ENCODE measurements at places on chromosomes 4 and X. TPM values are rescaled to one million over a fixed set of nuclear protein-coding genes. Genes with fewer than 3 reads are reported as not detected.

DNA sequence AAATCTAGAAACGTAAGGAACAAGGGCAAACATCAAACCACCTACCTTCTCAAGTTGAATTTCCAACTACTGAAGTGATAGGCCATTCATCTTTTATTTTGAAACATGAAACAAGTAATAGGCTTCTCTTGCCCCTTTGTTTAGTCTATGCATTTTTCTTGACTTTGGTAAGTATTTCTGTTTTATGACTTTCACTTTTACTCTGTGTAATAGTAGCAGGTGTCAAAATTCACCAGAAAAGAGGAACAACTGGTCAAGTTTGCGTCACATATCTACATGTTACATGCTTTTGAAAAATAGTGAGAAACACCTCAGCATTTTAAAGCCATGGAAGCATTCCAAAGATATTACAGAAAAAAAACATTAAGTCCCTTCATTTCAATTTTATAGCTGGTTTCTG is 157.1 kb upstream of the FTHL17 start:
- DNase-seq = no peak

DNA sequence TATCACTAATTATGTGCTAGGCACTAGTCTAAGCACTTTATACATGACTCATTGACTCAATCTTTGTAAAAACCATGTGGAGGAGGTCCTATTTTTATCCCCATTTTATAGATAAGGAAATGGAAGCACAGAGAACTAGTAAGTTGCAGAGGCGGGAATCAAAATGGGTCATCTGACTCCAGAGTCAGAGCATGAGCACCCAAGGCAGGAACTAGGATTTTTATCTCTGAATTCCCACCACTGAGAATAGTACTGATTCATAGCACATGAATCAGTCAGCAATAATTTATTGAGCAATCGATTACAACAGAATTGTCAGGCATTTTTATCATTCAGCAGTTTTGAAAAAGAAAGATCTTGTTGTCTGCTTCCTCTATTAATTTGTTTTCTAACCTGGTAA is 19.3 kb downstream of the SCARB2 start:
- DNase-seq = no peak

GRCh38 chrX:134558133-134558532 is 98.2 kb downstream of the HPRT1 start:
- no peak for DNase-seq

DNA sequence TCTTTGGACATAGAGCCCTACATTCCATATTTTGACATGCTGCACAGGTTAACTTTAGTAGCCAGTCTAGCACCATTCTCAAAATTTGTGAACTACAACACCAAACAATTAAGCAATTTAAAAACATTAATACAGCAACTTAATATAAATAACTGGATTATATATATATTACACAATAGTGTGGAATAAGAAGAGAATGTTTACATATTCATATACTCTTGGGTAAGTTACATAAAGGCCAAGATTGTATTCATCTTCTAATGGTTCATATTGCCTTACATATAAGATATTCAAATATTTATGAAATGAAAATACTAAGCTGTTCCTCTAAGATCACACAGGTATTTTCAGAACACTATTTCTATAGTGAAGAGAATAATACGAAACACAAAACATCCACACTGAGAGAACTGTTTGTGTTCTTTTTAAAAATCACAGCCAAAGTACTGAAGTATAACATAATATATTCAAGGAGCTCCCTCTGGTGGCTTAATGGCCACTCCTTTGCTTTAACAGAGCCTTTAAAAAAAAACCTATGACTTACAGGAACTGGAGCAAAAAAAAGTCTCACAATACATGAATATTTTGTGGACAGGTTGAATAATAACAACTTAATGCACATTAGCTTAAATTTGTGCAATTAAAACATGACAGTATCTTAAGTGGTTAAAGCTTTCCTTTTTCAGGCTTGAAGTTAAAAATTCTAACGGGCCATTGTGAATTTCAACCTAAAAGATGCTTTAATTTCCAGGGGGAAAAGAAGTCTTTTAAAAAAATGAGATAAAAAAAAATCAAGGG is 46.2 kb downstream of the NEK1 start:
- DNase-seq = no peak

- DNase-seq = no peak
Observed at GRCh38 chrX:72346302-72346949, 40.7 kb upstream of the CITED1 start.

DNA sequence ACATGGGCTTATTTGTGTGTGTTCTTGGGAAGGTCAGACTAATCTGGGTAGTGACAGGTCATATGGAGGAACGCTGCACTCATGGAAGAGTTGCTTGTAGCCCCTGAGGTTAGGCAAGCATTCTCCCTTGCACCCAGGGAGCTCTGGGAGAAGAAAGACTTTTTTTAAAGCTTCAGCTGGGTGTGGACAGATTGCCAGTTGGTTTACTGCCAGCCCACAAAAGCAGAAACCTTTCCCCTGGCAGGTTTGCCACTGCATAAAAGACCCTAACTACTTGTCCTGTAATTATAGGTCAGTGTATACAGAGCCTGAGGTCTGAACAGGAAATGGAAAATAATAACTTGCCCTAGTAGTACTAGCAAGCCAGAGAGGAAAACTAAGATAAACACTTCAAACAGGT is 7.4 kb upstream of the NFKB1 start:
- no peak for DNase-seq

GRCh38 chr4:112637552-112637866 is 566 bp downstream of the LARP7 start:
- no peak for DNase-seq

GRCh38 chr4:56513517-56513916 is 7.9 kb downstream of the ARL9 start:
- no peak for DNase-seq

GRCh38 chrX:82412858-82413257 is 1095.2 kb upstream of the POU3F4 start:
- no peak for DNase-seq

GRCh38 chrX:139892512-139892911 is 40.3 kb downstream of the ATP11C start:
- DNase-seq = no peak

GRCh38 chrX:9429767-9430166 is 35.1 kb upstream of the TBL1X start:
- no peak for DNase-seq

- DNase-seq = no peak
Observed at GRCh38 chr4:129240816-129241215, 144.9 kb downstream of the C4orf33 start.

Gene TMEM255A
- total RNA-seq = 2.1 TPM

Gene MAGEA6
- not detected for total RNA-seq

Measured in ureter (tissue), 1 donor.